ENCODE measurements at places on chromosomes 6 and 20.
A peak's percentile ranks its signal among the peaks of the same experiment; 100 is the strongest.

- DNase-seq: no peak
Measured at GRCh38 chr20:48758206-48758820, 69.5 kb downstream of the PREX1 start.

DNA sequence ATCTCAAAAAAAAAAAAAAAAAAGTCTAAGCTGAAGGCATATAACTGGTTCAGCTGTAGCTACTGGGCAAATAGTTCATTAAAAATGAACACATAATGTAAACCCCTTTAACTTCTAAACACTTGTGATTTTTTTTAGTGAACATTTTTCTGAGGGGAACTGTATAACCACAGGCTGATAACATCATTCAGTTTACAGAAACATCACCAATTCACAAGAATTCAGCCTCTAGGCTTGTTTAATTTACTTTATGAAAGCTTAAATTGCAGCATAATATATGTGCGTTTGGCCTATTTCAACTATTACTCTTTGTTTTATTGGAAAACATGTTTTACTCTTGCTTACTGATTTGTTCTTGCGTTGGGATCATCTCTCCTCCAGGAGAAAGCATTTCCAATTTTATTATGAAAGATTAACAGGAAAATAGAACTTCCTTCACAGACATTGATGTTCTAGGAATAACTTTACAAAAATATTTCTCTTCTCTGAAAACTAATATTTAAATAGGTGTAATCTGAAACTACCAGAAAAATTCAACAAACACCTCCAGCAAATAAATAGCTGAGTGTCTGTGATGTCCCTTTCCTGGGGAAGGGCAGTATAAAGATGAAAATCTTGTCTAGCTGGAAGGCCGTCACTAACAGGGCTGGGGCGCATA lies 284.5 kb downstream of the UST start:
- no peak for DNase-seq

- DNase-seq: no peak
Measured at GRCh38 chr6:4606821-4607704, 169.1 kb upstream of the CDYL start.

- DNase-seq: no peak
Measured at GRCh38 chr20:62727584-62728027, 19.0 kb downstream of the NTSR1 start.

DNA sequence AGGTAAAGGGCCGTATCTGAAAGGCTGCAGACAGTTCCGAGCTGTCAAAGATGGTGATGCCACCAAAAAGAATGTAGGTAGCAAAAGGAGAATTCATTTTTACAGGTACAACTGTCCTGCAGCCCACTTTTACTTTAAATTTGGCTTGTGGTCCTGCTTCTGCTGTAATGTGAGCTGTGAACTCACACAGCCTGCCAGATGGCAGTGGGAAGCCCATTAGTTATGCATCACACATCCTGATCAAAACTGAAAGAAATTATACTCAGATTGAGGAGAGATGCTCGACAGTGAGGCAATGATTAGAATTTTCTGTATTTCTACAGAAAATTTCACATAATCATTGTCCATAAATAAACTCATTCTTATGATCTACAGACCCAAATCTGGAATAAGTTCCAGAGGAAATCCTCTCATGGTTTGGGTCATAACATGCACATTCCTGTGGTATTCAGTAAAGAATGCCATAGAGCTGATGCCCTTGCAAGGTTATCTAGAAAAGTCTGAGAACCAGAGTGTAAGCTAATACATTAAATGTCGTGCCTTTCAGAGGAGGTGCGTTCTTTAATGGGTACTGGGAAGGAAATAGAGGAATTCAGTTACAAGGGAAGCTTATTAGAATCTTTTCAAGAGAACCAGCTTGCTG lies 23.9 kb upstream of the E2F3 start:
- DNase-seq: peak; percentile 58

GRCh38 chr20:44714701-44715498 lies at the start of gene CCN5:
Gene CCN5, plus strand, starts transcription at chr20:44715369. Its CDS starts 22 bp downstream, at chr20:44715391.
- peak; percentile 91 for DNase-seq

DNA sequence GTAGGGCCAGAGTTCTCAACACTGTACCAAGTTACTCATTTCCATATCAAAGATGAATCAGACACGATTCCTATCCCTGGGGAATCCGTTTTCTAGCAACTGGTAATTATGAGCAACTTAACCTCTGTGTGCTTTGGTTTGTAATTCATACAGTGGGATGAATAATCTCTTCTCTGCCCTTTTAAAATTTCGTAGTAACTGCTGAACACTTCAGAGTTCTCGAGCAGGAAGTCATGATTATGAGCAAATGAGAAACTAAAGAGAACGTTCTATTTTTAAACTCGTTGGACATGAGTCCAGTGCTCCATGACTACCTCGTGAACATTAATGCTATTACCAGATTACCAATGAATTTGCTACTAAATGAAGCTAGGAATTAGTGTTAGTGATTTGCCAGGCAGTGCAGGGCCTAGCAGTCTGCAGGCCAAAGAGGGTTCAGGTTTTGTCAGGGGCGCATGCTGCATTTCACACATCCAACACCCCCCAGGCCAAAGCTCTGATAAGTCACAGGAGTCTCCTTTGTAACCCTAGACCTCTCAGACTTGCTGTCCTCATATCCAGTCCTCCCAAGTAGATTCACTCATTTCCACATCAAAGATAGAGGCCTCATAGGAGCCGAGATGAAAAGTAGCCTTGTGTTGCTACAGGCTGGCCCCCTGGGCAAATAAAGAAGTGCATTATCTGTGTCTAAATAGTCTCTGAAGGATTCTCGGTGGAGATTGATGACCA lies 45.8 kb upstream of the VSTM2L start:
- peak; percentile 56 for DNase-seq

DNA sequence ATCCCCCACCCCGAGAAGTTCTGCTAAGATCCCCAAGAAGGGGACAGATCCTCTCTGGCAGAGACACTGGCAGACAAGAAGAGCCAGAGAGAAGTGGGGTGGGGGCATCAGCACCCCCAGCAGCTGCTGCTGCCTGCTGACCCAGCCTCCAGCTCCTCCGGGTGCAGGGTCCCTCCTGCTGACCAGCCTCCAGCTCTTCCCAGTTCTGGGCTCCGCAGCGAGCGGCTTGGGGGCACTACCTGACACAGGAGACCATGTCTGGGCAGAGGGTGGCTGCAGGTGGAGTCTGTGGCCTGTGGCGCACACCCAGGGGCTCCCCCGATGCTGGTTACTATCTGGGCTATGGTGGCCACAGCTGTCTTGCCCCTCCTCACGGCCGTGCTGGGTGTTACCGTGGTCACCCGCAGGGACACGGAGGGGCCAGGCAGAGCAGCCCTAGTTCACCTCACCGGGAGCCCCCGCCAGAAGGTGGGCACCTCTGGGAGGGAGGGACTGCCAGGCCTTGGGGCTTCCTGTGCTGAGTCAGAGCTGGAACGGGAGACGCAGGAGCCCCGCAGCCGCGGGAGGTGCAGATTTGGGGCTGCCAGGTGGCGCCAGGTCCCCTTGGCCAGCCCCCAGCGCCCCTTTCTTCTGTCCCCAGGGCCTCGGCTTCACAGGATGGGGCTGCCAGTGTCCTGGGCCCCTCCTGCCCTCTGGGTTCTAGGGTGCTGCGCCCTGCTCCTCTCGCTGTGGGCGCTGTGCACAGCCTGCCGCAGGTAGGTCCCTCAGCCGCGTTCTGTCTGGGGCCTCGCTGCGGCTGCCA lies 630 bp downstream of the LIME1 start:
- DNase-seq: no peak

GRCh38 chr6:89492025-89492640 lies 59.2 kb downstream of the ANKRD6 start:
- no peak for DNase-seq

GRCh38 chr20:45781391-45781931 lies 10.2 kb downstream of the WFDC3 start:
- DNase-seq: no peak

GRCh38 chr20:63830841-63831588 lies at the start of gene ZBTB46:
Gene ZBTB46, minus strand, starts transcription at chr20:63831264. Its CDS starts 40,507 bp downstream, at chr20:63790757.
- peak; percentile 87 for DNase-seq

DNA sequence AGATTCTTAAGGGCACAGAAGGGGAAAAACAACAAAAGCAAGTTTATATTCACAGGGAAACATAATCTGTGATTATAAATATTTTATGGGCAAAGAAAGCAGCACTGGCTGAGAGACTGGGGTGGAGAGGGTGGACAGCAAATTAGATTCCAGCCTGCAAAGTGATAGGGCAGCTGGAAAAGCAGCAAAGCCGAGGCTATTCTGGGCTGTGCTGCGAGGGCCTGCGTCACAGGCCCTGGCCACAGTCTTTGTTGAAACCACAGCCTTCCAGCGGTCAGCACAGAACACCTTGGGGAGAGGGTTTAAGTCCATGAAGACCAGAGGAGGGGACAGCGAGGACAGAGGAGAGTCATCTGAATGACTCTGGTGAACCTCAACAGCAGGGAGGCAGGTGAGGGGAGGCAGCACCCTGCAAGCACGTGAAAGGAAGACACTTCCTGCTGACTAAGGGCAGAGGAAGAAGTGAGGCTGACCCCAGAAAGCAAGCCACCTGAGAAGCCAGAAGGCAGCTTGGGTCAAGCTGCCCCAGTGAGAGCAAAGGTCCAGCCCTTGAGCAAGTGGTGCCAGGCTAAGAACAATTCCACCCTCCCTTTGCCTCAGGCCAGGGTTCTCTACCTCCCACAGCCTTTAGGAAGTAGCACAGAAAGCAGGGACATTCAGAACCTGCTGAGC lies 17.1 kb downstream of the MRPL14 start:
- no peak for DNase-seq

- DNase-seq: no peak
Measured at GRCh38 chr6:42236682-42237473, 19.2 kb upstream of the MRPS10 start.

DNA sequence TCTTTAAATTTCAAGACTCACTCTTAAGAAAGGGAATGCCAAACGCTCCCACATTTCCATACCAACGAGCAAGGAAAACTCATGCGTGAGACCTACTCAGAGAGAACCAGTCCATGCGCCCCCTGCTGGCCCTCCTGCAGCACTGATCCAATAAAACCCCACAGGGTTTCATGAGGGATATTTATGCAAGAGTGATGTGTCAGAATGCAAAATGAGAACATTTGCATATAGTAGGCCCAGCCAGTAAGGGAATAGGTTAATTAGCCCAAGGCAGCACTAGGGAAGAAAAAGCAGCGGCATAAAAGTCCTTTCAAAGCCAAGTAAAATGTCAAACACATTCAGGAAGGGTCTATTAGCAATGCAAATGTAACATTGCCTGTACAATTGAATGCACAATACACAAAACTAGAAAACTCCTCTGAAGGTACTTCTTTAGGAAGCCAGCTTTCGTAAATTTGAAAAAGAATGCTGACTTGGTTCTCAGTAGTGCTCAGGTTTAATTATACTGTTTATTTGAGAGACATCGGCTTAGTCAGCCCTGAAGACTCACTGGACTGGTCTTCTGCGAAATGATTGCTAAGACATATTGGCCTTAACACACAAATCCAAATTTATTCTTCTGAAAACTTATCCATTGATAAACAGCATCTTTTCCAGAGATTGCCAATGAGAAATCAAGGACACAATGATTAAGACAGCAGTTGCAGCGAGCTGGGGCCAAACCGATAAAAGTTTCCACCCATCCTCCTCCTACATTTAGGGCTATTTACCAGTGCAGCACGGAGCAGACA lies 93.2 kb downstream of the GMPR start:
- DNase-seq: peak; percentile 89

DNA sequence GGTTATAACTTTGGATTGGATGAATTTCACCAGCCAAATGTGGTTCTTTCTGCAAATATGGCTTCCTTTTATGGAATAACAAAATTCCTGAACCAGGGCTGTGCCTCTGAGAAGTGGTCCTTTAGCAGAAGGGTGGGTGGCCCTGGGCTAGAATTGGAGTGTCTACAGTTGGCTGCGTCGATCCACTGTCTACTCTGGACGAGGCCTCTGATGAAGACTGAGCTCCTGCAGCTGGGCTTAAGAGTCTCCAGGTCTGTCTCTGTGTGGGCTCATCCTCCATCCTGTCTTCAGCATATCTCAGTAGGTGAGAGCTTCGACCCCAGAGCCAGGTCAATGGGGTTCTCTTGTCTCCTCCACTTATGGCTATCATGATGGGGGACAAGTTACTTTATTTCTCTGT lies 166.3 kb upstream of the PMEPA1 start:
- no peak for DNase-seq

GRCh38 chr6:98384801-98385200 lies 449.6 kb upstream of the POU3F2 start:
- DNase-seq: no peak

GRCh38 chr6:72653026-72653425 lies 31.2 kb downstream of the KCNQ5 start:
- DNase-seq: no peak

DNA sequence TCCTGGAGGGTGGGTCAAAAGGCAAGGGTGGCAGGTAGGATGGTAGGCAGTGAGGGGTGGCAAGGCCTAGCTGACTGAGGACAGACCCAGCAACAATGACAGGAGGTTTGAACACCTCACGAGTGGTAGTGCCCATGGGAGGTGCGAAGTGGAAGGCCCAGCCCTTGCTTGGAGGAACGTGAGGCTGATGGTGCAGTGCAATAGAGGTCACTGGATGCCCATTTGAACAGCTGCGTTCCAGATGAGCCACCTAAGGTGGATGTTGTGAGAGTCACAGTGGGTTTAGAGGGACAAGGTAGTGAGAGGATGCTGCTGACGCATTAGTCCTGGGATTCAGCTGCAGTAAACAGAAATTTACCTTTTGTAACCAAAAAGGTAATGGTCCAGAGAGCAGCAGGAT lies 15.6 kb downstream of the TMEM74B start:
- DNase-seq: no peak

- no peak for DNase-seq
Measured at GRCh38 chr20:10312111-10312510, 93.5 kb downstream of the SNAP25 start.

- no peak for DNase-seq
Measured at GRCh38 chr6:110266996-110267395, 86.8 kb downstream of the CDC40 start.

DNA sequence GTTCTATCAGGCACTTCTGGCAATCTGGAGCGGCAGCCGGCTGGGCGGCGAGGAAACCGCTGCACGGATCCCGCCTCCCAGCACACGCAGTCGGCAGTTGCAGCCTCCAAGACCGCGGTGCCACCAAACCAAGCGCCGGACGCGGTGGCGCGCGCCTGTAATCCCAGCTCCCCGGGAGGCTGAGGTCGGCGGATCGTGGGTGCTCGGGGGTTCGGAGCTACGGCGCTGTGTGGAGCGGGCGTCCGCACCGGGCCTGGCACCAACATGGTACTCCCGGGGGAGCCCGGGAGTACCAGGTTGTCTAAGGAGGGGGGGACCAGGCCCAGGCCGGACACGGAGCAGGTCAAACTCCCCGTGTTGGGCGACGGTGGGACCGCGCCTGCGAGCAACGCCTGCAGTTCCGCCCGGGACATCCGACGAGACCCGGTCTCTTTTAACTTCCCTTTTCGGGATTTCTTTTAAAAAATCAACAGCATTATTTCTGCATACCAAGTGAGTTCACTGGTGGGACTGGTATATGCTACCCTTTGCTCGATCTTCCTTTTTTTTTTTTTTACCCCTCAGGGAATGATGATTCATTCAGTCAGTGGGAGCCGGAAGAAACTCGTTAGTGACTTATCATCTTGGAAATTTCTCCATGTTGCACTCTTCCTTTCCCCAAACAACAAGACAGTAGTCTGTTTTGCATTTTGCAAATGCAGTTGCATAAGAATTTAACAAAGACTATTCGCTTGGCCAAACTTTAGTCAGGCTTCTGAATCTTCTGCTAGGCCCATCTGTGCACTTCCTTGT lies 27.6 kb downstream of the ZNF311 start:
- no peak for DNase-seq
